SJSA1 (cell line): ENCODE measurements at places on chromosomes 6 and 20. TPM values are rescaled to one million over a fixed set of nuclear protein-coding genes. Genes with fewer than 3 reads are reported as not detected.

DNA sequence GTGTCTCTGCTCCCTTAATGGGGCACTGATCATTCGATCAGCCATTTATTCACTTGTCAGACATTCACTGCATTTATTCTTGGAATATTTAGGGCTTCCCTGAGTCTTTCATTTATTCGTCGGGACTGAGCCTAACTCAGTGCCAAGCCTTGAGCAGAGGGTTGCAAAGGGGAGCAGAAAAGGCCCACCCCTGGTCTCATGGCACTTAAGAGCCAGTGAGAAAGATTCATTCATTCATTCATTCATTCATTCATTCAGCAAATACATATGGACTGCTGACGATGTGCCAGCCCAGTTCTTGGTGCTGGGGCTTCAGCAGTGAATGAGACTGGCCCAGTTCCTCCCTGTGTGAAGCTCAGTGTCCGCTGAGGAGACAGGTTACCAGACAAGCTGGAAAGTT is 36.6 kb downstream of the SIRPA start:
- H3K27ac ChIP-seq: no peak overlapping the region
- DNase-seq: no peak
- no peaks in the 10 kb centered on the region for H3K36me3 ChIP-seq
- H3K27me3 ChIP-seq: no peaks in the 10 kb centered on the region
- H3K4me1 ChIP-seq: no peaks in the 10 kb centered on the region
- no peak overlapping the region for H3K4me3 ChIP-seq

DNA sequence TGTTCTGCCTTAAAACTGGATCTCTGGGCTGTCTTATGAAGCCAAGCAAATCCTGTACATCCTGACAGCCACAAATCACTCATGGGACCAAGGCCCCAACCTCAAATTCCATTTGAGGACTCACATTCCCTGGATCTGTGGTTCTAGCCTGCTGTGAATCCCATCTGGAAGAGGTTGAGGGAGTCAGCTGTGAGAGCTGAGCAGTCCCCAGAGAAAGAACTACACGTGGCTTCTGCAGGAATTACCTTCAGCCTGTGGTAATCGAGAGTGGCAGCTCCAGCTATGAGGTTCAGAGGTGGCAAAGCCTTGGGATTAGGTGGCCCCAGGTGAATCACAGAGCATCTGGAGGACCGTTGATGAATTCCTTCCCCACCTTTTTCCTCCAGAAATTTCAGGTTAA is 245.2 kb downstream of the SLC24A3 start:
- no peaks in the 10 kb centered on the region for H3K36me3 ChIP-seq
- no peaks in the 10 kb centered on the region for H3K4me1 ChIP-seq
- no peak for DNase-seq

DNA sequence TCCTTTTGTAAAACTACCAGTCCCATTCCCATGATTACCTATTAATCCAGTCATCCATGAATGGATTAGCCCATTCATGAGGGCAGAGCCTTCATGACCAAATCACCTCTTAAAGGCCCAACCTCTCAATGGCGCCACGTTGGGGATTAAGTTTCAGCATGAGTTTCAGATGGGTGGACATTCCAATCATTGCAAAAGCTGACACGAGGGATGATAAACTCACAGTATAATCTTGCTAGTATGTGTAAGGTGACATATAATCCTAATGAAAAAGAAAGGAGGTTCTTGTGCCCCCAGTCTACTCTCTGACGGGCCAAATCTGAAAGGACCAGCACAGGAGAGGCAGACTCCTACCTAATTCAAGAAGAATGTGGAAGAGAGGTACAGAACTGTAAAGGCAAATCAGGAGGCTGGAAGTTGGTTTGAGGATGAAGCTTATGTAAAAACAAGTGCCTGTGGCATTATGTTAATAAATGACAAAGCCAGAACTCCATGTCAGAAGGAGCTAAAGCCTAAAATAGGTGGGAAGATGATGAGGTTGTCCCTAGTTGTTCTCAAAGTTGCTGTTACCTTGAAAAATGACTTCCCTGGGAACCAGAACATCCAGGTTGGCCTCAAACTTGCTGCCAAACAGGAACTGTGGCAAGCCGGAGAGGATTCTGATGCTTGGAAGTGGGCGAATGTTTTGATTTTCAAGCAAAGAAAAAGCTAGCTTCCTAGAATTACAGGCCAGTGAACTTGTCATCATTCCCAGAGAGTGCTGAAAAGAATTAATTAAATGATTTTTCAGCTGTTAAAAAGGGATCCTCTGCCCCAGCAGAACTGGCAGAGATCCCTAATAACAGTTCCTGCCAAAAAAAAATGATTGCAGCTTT is 106.5 kb upstream of the TIAM2 start:
- H3K27ac ChIP-seq: no peak overlapping the region
- DNase-seq: no peak
- peaks cover 8% of the 10 kb centered on the region for H3K4me1 ChIP-seq
- H3K4me3 ChIP-seq: no peak overlapping the region
- no peaks in the 10 kb centered on the region for H3K36me3 ChIP-seq

- peaks cover 38% of the 10 kb centered on the region for H3K4me1 ChIP-seq
- no peak overlapping the region for H3K4me3 ChIP-seq
- DNase-seq: no peak
- no peaks in the 10 kb centered on the region for H3K27me3 ChIP-seq
- no peak overlapping the region for H3K27ac ChIP-seq
- H3K36me3 ChIP-seq: peaks cover 89% of the 10 kb centered on the region
Observed at GRCh38 chr20:10654630-10655029, 19.2 kb downstream of the JAG1 start.

DNA sequence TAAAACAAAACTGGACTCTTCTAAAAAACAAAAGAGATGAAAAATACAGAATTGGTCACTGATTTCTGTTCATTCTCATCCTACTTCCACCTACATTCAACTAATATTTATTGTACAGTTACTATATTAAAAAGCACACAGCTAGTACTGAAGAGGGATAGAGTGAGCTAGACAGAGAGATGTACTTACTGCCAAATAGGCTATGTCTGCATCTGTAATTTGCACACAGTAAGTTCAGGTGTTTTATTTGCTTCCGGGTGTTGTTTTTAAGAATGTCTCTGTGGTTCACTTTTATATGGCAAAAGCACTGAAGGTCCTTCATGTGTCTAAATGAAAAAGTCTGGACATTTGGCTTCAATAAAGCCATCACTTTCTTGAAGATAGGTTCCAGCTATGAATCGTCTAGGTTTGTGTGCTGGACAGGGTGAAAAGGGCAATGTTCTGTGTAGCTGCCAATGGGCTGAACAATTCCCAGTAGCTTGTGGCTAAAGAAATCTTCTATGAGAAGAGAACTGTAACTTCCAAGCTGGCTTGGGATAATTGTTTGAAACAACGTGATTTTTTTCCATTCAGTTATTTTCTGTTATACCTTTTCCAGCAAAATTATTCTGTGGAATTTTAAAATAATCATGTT is 47.3 kb downstream of the EPB41L2 start:
- DNase-seq: no peak
- H3K4me1 ChIP-seq: peaks cover 42% of the 10 kb centered on the region
- H3K27ac ChIP-seq: 0 out of 2 replicates have a peak overlapping the region, but pooled peaks have one; percentile 6
- no peak overlapping the region for H3K4me3 ChIP-seq
- H3K36me3 ChIP-seq: peaks cover 3% of the 10 kb centered on the region; the same call in 1 of the 2 replicates

- peaks cover 16% of the 10 kb centered on the region for H3K36me3 ChIP-seq
- DNase-seq: no peak
- no peaks in the 10 kb centered on the region for H3K4me1 ChIP-seq
- H3K4me3 ChIP-seq: no peak overlapping the region
- H3K27me3 ChIP-seq: no peaks in the 10 kb centered on the region
- no peak overlapping the region for H3K27ac ChIP-seq
Observed at GRCh38 chr6:83226517-83226916, 33.4 kb downstream of the RWDD2A start.

GRCh38 chr6:140490081-140490480 is 1115.6 kb upstream of the CITED2 start:
- no peaks in the 10 kb centered on the region for H3K36me3 ChIP-seq
- no peak for DNase-seq
- H3K4me1 ChIP-seq: peaks cover 18% of the 10 kb centered on the region
- no peak overlapping the region for H3K27ac ChIP-seq

DNA sequence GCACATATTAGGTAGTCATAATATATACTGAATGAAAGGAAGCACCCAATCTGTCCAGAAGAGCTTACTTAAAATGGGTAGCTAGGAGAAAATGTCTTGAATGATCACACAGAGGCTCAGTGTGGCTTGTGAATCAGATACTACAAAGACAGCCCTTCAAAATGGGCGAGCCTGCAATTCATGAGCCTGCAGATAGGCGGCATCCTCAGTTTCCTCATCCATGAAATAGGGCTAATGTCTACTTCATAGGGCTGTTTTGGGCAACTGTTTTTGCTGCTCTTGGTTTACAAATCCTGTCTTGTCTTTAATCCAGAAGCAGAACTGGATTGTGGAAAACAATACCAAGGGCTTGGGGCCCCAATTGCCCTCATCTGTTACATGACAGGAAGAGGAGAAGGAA is 129.3 kb upstream of the KCNK16 start:
- H3K27me3 ChIP-seq: no peaks in the 10 kb centered on the region
- no peak overlapping the region for H3K27ac ChIP-seq
- no peaks in the 10 kb centered on the region for H3K36me3 ChIP-seq
- peaks cover 15% of the 10 kb centered on the region for H3K4me1 ChIP-seq
- no peak overlapping the region for H3K4me3 ChIP-seq

GRCh38 chr6:44624226-44624625 is 236.7 kb downstream of the CDC5L start:
- no peak overlapping the region for H3K27ac ChIP-seq
- no peak for DNase-seq
- H3K4me3 ChIP-seq: no peak overlapping the region
- no peaks in the 10 kb centered on the region for H3K27me3 ChIP-seq
- H3K36me3 ChIP-seq: no peaks in the 10 kb centered on the region

- no peak for DNase-seq
- no peaks in the 10 kb centered on the region for H3K36me3 ChIP-seq
- H3K4me1 ChIP-seq: peaks cover 18% of the 10 kb centered on the region
- no peak overlapping the region for H3K27ac ChIP-seq
- no peak overlapping the region for H3K4me3 ChIP-seq
Observed at GRCh38 chr6:3471711-3472110, 14.9 kb upstream of the SLC22A23 start.

- peak overlapping the region; percentile 96 for H3K27ac ChIP-seq
- peak overlapping the region; percentile 55 for H3K4me3 ChIP-seq
- peaks cover 23% of the 10 kb centered on the region for H3K36me3 ChIP-seq
- no peak for DNase-seq
- H3K27me3 ChIP-seq: no peaks in the 10 kb centered on the region
Observed at GRCh38 chr20:19973961-19974629, 43.1 kb upstream of the NAA20 start.

DNA sequence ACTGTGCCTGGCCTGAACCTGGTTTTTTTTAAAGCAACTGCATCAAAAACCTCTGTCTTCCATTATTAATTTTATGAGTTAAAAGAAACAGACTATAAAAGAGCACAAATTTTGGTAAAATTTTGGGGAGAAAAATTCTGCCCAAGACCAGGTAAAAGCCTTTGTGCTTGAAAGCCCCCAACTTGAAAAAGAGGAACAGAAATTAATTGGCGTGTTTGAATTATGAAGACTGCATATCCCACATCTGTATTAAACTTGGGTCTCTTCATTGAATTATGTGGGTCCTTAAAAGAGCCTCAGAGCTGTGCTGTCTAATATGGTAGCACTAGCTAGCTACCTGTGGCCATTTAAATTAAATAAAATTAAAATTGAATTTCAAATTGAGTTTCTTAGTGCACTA is 41.2 kb downstream of the COL11A2 start:
- no peak for DNase-seq
- no peaks in the 10 kb centered on the region for H3K36me3 ChIP-seq
- no peak overlapping the region for H3K27ac ChIP-seq
- H3K4me1 ChIP-seq: no peaks in the 10 kb centered on the region
- H3K27me3 ChIP-seq: peaks cover 4% of the 10 kb centered on the region; the same call in 1 of the 2 replicates
- H3K4me3 ChIP-seq: no peak overlapping the region

DNA sequence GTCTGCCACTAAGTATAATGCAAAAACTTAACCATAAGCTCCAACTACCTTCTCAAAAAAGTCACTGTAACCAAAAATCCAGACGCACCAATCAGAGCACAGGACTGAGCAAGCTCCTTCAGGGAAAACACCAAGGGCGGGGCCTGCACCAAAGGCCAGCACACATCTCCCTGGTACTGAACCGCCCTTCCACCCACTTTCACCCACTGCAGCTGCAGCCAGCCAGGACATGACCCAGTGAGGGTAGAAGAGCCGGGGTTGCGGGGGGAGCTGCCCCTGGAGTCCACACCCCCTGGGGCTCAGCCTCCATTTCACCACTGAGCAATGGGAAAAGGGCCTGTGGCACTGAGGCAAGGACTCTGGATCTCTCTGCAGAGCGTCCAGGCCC is 54.3 kb downstream of the TAF4 start:
- no peak for DNase-seq
- H3K4me3 ChIP-seq: no peak overlapping the region
- H3K36me3 ChIP-seq: peaks cover 33% of the 10 kb centered on the region
- H3K4me1 ChIP-seq: no peaks in the 10 kb centered on the region

DNA sequence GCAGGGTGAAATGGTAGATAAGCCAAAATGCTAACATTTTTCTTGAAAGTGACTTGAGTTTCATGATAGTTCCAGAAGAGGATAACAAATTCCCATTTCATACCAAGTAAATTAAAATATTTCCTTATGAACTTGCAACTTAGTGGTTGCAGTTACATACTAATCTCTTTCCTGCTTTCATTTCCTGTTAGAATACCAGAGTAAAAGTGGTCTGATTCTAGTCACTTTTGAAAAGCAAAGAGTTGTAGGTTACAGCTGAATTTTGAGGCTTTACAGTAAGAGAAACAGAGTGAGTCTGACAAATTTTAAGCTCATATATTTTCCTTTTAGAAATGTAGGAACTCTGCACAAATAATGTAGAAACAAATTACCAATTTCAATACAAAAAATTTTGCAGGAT is 117.4 kb downstream of the ZFAND3 start:
- peaks cover 25% of the 10 kb centered on the region for H3K4me1 ChIP-seq
- H3K27ac ChIP-seq: no peak overlapping the region
- no peak for DNase-seq
- H3K27me3 ChIP-seq: no peaks in the 10 kb centered on the region
- no peak overlapping the region for H3K4me3 ChIP-seq

DNA sequence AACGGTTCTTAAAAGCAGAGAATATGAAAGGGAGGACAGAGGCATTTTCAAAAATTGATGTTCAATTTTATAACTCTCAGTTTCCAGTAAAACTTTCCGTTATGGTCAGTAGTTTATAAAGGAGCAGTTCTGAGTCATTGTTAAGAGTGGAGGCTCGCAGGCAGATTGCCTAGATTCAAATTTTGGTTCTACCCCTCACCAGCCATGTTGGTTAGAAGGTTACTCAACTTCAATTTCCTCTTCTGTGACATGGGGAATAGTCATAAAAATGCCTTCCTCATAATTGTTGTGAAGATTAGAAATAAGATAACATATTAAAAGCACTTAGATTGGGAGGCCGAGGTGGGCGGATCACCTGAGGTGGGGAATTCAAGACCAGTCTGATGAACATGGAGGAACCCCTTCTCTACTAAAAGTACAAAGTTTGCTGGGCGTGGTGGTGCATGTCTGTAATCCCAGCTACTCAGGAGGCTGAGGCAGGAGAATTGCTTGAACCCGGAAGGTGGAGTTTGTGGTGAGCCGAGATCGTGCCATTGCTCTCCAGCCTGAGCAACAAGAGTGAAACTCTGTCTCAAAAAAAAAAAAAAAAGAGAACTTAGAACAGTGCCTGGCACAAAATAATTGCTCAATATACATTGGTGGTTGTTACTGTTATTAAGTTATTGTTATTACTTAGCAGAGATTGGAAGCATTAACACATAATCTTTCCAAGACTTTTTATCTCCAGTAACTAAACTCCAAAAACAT is 348.9 kb downstream of the NRN1 start:
- H3K27ac ChIP-seq: no peak overlapping the region
- no peaks in the 10 kb centered on the region for H3K4me1 ChIP-seq

The CRISP3 gene
- not detected in 2 replicates for total RNA-seq

The UFL1 gene
- total RNA-seq: 21.6 and 26.4 TPM in 2 replicates

The MAPK14 gene
- total RNA-seq: 54.6 and 60.9 TPM in 2 replicates

The XKR7 gene
- total RNA-seq: not detected in 2 replicates

The PTCRA gene
- total RNA-seq: not detected in 2 replicates

The IL17A gene
- total RNA-seq: not detected in 2 replicates

The NRSN1 gene
- not detected in 2 replicates for total RNA-seq
